ENCODE measurements at places on chromosomes 12 and 14. TPM values are rescaled to one million over a fixed set of nuclear protein-coding genes. Genes with fewer than 3 reads are reported as not detected.

- DNase-seq: no peak
These were observed 180.4 kb upstream of the DIO3 start for GRCh38 chr14:101380940-101381339.

GRCh38 chr12:30813525-30814294 lies 59.0 kb upstream of the CAPRIN2 start:
- DNase-seq: no peak

DNA sequence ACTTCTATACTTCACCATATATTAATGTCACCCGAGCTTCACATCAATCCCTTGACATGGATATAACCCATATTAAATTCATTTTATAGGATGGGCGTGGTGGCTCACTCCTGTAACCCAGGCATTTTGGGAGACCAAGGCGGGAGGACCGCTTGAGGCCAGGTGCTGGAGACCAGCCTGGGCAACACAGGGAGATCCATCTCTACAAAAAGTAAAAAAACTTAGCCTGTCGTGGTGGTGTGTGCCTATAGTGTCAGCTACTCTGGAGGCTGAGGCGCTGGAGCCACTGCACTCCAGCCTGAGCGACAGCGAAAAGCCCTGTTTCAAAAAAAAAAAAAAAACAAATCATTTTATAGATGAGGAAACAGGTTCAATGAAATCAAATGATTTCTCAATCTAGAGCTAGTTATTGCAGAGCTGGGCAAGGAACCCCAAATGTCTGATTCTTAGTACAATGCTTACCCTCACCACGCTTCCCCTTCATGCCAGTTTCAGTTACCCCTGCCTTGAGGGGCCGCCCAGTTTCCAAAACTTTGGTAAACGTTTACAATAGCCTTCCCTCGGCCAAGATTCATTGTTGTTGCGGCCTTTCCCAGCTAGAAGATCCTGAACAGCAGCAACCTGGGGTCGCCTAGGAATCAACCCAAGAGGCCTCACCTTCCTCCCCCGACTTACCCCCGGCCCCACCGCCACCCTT lies 751 bp downstream of the PSMB5 start:
- DNase-seq: no peak

DNA sequence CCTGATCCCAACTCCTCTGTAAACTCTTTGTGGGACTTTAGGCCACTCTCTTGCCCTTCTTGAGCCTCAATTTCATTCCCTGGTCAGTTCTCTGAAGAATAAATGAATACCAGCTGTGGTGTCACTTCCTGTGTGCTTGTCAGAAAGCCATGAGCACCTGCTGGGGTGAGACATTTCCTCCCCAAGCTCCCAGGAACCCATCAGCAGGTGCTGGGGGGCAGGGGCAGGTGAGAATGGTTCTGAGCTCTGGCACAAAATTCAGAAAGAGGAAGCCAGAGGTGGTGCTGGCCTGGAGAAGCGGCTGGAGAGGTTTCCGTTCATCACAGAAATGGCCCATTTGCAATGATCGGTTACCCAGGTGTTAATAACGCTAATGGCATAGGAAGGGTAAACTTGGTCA lies 14.9 kb downstream of the LHX5 start:
- no peak for DNase-seq

DNA sequence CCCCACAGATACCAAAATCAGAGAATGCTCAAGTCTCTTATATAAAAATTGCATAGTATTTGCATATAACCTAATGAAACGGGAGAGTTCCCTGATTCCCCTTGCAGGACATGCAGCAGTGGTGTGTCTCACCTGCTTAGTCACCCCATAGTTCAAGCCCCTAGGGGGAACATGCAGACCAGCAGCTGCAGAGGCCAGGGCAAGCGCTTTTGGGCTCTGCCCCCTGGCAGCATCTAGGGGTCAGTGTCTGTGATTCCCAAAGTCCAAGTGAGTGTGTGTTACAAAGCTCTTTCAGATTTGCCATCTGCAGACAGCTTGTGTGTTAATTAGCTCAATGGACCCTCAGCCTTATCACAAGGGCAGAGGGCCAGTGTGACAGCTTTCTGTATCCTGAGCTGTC lies 110.1 kb downstream of the DNAI7 start:
- DNase-seq: peak; percentile 18

The NTF3 gene
- 5.3 TPM for total RNA-seq

The PDZRN4 gene
- total RNA-seq: not detected

DNA sequence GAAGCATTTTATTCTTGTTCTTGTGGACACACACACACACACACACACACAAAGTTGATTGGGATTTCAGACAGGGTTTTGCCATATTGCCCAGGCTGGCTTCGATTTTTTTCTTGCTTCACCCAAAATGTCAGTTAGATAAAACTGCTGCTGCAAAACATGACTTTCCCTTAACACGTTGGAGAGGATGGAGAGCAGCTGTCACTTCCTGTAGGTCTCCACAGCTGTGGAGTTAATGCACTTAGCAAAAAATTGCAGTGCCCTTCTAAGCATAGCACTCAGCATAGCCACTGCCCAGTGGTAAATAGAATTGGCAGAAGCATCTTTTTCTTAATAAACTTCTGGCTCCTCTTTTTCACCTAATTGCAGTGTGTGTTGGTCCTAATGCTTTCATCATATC lies 54.5 kb downstream of the PDZRN4 start:
- DNase-seq: no peak

The OR6C2 gene
- total RNA-seq: not detected

DNA sequence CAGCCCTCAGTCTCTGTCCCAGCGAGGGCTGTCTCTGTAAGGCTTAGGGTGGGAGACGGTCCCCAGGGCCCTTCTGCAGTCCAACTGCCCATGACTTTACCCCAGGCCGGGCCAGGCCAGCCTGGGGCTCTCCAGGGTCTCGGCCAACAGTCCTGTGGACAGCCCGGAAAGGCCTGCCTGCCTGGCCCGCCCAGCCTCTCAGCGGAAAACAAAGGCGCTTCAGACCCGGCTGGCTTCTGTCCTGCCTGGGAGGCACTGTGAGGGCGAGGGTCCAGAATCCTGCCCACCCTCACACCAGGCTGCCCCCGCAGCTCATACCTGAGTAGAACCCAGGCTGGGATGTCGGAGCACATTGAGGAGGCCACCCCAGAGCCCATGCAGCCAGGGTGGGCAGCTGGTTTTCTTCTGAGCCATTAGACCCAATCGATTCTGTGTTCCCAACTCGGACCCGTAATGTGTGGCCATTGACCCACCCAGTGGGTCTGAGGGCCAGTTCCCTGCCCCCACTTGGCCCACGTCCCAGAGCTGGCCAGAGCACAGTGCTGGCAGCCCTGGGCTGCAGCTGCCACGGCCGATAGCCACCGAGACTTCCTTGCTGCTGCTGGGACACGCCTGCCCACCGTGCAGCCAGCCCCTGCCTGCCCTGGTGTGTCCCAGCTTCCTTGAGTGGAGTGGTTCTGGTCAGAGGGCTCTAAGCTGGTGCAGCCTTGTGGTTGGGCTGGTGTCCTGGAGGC lies 1.6 kb downstream of the CRIP2 start:
- DNase-seq: no peak

- no peak for DNase-seq
These were observed 69.5 kb upstream of the PLXNC1 start for GRCh38 chr12:94078736-94079509.

The TBX5 gene
- not detected for total RNA-seq

- DNase-seq: peak; percentile 20
These were observed 149.5 kb downstream of the IPO8 start for GRCh38 chr12:30546121-30546520.

DNA sequence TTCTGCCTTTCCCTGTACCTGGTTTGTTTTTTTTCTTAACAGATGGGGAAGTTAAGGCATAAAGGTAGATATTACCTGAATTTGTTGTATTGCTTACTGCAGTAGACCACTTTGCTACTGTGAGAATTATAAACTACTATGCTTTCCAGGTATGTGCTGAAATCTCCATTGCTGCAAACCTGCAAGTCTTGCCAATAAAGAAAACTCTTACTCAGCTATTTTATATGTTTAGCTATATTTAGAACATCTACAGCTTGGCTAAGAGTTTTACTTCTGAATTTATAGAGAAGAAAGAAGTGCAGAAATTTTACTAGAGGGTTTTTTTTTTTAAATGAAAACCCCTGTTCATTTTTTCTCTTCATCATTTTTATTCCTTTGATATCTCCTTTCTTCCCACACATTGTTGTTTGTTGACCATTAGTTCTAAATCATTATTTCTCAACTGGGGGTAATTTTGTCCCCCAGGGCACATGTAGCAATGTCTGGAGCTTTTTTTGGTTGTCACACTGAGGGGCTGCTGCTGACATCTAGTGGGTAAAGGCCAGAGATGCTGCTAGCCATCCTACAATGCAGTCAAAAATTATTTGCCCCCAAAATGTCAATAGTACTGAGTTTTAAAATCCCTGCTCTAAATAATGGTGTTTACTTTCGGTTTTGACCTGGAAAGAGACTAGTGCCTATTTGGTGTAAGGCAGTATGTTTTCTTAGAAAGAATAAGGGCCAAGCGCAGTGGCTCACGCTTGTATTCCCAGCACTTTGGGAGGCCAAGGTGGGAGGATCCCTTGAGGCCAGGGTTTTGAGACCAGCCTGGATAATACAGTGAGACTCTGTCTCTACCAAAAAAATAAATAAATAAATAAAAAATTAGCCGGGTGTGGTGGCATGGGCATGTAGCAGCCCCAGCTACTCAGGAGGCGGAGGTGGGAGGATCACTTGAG lies 48.6 kb downstream of the PCNX1 start:
- peak; percentile 39 for DNase-seq

The MYH7 gene
- not detected for total RNA-seq

The GCN1 gene
- 171 TPM for total RNA-seq

DNA sequence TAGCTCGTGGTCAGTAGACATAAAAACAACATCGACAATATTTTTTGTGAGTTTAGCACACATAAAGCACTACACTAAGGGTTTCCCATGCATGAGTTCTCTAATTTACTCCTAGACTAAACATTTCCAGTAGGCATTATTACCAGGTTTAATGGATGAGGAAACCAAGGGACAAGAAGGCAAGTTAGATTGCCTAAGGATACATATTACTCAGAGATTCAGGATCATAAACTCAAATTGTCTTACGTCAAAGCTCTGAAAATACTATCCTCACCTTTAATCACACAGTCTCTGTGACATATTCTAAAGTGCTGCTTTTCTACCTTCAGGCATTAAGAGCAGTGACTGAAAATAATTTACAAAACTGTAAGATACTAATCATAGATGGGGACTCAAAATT lies 655.3 kb downstream of the SLC16A7 start:
- DNase-seq: no peak

The SPTB gene
- total RNA-seq: 1.7 TPM

GRCh38 chr14:48615618-48616017 lies 940.2 kb upstream of the MDGA2 start:
- no peak for DNase-seq

The PPFIBP1 gene
- 109 TPM for total RNA-seq

- DNase-seq: no peak
These were observed 28.9 kb downstream of the SLC15A4 start for GRCh38 chr12:128794661-128795529.

DNA sequence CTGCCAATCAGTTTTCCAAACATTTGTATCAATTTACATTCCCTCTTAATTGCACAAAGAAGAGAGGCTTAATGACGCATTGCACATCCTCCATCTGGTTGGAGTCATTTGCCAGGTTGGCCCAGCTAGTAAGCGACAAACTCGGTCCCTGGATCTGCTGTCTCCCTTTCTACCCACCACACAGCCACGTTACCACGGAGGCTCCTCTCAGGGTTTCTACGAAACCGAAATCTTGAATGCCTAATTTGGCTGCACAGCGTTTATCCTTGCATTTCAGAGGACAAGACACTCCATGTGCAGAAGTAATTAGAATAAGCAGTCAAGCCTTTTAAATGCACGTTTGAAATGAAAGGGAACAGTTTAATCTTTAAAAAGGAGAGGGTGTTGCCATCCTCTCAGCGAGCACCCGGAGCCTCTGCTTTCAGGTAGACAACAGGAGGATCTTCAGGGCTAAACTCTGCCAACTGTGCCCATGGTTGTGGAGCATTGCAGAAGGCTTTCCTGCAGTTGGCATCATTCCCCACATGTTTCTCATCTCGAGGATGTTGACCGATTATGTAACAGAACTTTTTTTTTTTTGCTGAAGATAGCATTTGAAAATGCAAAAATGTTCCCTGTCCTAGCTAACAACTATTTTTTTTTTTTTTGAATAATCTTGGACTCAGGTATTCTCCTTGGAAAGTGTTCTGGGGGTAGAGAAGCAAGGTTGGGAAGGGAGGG lies 37.8 kb downstream of the SLC24A4 start:
- no peak for DNase-seq

- DNase-seq: no peak
These were observed 579 bp upstream of the CLMN start for GRCh38 chr14:95320078-95320895.

DNA sequence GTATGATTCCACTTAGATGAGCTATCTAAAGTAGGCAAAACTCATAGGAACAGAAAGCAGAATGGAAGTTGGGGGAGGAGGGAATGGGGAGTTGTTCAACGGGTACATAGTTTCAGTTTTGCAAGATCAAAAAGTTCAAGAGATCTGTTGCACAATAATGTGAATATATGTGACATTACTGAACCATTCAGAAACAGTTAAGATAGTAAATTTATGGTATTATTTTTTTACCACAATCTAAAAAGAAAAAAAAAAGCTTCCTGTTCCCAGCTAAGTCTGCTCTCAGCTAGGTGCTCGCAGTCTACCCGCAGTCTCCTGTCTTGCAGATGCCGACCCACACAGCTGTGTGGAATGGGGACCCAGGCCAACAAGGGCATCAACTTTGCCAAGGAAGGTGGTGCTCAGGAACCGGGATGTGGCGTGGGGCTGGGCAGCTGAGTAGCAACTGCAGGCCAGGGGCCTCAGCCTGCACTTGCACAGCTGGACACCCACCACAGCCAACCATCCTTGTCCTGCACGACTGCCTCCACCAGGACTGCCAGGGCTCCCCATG lies 15.3 kb upstream of the ANO6 start:
- no peak for DNase-seq

DNA sequence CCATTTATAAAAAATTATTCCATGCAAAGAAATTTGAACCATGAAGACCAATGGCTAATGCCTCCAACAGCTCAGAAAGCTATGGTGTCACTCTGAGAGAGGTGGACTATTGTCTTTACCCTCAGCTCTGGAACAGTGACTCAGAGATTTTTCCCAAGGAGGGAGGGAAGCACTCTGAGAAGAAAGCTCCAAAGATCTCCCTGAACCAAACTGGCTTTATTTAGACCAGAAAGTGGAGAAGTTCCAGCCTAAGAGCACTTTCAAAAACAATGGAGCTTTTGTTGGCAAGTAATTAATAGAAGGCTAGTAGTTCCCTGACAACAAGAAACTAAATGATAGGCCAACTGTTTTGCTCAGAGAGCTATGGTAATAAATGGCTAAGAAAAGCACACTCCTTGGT lies 599.9 kb upstream of the MDGA2 start:
- DNase-seq: no peak

- no peak for DNase-seq
These were observed 9.6 kb downstream of the KRT7 start for GRCh38 chr12:52242442-52243258.

DNA sequence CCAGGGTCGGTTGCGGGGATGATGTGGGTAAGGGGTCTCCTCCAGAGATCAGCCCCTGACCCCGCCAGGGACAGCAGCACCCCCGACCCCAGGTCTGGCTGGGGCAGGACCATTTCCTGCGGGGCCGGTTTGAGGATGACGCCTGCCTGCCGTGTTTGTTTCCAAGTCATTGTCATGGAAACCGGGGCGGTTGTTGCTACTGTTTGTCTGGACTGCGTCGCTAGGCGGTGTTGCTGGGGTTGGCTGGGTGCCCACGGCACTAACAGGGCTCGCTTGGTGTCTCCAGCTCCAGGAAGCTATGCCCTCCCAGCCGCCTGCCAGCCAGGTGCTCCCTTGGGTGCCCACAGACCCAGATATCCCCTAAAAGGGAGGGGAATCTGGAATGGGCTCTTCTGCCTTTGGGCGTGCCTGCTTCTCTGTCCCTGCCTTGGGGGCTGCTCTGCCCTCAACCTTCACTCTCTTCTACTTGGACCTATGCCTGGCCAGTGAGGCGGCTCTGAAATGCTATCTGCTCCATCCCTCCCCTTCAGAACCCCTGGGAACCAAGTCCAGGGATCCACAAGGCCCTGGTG lies 4.7 kb upstream of the CRIP1 start:
- peak; percentile 92 for DNase-seq
